NCI-H1417 treated with DMSO at 0.1 percent for 48 hours (cell line): ENCODE measurements at places on chromosomes 1 and 21.

DNA sequence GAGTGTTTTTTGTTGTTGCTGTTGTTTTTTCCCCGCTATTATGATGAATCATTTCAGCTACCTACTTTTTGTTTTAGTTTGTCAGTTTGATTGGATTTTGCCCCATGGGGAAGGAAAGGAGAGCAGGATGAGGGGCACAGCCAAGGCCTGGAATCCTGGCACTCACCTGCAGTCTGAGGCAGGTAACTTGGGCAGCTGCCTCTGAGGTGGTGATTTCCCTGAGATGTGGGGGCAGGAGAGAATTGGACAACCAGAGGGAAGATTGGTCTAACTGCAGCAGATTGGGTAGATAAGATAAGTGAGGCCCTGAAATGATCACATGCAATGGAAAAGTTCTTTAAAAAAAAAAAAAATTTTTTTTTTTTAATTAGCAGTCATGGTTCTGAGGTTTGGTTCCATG is 1.5 kb upstream of the LAX1 start:
- no peak for DNase-seq

- DNase-seq: no peak
These were observed 2.0 kb downstream of the CAPN9 start for GRCh38 chr1:230749150-230749549.

- no peak for DNase-seq
These were observed 21.0 kb upstream of the PADI2 start for GRCh38 chr1:17140279-17140678.

DNA sequence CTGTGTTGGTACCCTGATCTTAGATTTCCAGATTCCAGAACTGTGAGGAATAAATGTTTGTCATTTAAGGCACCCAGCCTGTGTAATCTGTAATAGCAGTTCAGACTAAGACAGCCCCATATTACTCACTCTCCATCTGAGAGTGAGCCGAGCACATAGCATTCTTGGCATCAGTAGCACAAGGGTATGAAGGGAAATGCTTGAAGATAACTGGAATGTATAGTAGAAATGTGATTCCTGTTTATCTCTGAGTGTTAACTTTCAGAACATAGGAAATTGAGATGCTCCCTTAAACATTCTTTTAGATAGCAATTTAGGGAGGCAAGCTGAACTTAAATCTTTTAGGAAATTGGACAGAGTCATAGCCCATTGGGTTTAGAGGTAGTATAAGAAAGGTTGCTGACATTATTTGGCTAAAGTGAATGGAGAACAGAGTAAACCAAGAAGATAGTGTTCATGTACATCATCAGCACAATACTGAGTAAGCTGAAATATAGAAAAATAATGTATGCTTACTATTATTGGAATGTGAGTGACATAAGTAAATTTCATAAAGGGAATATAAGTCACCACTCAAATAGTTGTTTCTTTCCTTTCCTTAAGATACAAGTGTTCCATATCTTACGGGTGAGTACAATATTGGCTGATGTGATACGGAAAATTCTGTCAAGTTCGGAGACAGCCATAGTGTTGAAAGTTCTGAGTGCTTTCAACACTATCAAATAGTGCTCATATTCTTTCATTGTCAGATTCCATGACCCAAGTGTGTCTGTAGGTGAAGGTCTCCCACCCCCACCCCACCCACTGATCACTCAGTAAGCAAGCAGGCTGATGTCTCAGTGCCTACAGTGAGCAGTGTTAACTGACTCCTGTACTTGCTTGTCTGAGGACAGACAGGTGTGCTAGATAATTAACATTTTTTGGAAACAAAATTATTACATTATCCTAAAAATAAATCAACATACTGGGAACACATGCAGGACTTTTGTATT is 73.7 kb downstream of the LRRC8D start:
- no peak for DNase-seq

- DNase-seq: no peak
These were observed 225.9 kb downstream of the KAZN start for GRCh38 chr1:14824314-14824915.

GRCh38 chr1:197327776-197328364 is 59.8 kb downstream of the CRB1 start:
- no peak for DNase-seq

DNA sequence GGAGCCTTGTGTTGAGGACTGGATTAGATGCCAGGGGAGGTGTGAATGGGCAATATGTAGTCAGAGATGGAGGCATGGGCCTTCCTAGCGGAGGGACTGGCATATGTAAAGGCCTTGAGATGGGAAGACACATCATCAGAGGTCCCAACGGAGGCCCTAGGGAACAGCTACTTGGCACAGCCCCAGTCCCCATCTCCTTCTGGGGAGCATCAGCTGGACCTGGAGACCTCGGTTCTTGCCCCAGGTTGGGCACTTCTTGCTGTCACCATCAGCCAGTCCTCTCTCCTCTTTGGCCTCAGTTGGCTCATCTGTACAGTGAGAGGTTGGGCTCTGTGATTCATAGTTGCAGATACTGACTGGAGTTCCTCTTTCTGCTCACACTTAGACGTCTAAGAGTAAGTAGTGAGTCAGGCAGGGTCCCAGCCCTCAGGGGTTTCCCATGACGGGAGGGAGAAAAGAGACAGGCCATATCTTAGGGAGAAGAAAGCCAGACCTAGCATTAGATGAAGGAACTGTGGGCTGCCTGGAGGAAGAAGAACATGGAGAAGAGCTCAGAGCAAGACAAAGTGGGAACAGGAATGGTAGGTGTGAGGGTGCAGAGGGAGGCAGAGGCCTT is 3.4 kb upstream of the MARCKSL1 start:
- DNase-seq: no peak

DNA sequence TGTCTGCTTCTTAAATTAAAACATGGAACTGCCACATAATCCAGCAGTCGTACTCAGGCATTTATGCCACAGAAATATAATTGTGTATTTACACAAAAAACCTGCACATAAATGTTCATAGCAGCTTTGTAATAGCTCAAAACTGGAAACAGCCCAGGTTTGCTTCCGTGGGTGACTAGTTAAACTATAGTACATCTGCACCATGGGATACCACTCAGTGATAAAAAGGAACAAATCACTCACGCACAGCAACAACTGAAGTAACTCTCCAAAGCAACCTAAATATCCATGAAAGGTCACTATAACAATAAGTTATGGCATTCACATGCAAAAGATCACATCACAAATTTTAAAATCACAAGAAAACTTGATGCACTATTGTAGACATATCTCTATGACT is 64.4 kb downstream of the KCNT2 start:
- DNase-seq: no peak

- DNase-seq: no peak
These were observed 124.5 kb upstream of the TMEM51 start for GRCh38 chr1:15029036-15029435.

DNA sequence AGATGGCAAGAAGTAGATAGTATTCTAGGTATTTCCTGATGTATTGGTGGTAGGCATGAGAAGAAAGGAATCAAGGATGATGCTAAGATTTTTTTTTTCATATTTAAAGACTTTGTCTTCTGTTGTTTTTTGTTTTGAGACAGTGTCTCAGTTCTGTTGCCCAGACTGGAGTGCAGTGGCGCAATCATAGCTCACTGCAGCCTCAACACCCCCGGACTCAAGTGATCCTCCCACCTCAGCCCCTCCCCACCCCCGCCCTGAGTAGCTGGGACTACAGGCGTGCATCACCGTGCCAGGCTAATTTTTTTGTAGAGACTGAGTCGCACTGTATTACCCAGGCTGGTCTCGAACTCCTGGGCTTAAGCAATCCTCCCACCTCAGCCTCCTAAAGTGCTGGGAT is 2.8 kb upstream of the CAPZB start:
- no peak for DNase-seq

- DNase-seq: no peak
These were observed 24.6 kb downstream of the RPS6KA1 start for GRCh38 chr1:26553942-26554682.

DNA sequence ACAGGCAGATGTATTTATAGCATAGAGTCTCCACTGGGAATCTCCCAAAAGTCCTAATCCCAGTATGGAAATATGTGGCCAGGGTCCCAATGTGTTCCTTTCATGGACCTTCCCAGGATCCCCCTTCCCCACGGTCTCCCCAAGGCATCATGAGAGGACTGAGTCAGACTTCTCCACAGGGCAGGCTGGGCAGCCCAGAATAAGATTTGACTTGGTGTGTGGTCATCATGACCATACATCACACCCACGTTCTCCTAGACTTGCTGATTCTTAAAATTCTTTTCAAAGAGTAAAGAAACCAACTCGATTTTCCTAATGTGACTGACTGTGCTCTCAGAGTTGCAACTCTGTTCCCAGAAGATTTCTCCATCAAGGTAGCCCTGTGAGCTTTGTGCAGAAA is 93.9 kb upstream of the CD34 start:
- DNase-seq: no peak
